Pancreas (tissue), 10 donors: ENCODE measurements at places on chromosomes 2 and 18. TPM values are rescaled to one million over a fixed set of nuclear protein-coding genes. Genes with fewer than 3 reads are reported as not detected.

CYS1 gene
- total RNA-seq: 19.7 TPM

MYCN gene
- total RNA-seq: 0.09 TPM

ACVR1C gene
- total RNA-seq: 2.7 TPM

ALK gene
- total RNA-seq: not detected

ADRA2B gene
- total RNA-seq: 0.04 TPM

REG3G gene
- total RNA-seq: 5,387 TPM

FAM228A gene
- total RNA-seq: 0.47 TPM

ERICH2 gene
- 1.7 TPM for total RNA-seq

KCNJ13 gene
- not detected for total RNA-seq

TBR1 gene
- not detected for total RNA-seq

SLC66A3 gene
- total RNA-seq: 17.3 TPM

PMAIP1 gene
- total RNA-seq: 1.7 TPM

RUFY4 gene
- not detected for total RNA-seq

LYG2 gene
- total RNA-seq: not detected

GCKR gene
- total RNA-seq: 3.2 TPM

HEATR5B gene
- 12.1 TPM for total RNA-seq

SLC23A3 gene
- total RNA-seq: 0.98 TPM

SERPINB11 gene
- total RNA-seq: not detected

PLEKHH2 gene
- 5.3 TPM for total RNA-seq

TANC1 gene
- 12.1 TPM for total RNA-seq
